Activated T-cell treated with anti-CD3 and anti-CD28 coated beads for 4 hours (primary cell): ENCODE measurements at places on chromosomes 11 and 22.

DNA sequence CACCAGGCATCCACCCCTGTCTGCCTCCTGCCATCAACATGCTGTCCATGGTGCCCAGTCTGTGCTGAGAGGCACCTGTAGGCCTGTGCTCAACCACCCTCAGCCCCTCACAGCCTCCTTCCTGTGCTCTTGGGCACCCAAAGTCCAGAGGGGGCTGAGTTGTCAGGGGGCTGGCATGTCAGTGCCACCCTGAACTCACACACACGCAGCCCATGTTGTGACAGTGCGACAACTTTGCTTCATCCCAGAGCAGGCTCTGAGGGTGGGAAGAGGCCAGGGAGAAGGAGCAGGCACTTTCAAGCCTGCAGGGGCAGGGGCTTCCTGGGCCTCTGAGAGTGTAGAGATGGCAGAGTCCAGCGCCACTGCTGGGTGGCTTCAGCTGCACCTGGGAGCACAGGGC is 491.0 kb downstream of the TMEM135 start:
- DNase-seq, result no peak

DNA sequence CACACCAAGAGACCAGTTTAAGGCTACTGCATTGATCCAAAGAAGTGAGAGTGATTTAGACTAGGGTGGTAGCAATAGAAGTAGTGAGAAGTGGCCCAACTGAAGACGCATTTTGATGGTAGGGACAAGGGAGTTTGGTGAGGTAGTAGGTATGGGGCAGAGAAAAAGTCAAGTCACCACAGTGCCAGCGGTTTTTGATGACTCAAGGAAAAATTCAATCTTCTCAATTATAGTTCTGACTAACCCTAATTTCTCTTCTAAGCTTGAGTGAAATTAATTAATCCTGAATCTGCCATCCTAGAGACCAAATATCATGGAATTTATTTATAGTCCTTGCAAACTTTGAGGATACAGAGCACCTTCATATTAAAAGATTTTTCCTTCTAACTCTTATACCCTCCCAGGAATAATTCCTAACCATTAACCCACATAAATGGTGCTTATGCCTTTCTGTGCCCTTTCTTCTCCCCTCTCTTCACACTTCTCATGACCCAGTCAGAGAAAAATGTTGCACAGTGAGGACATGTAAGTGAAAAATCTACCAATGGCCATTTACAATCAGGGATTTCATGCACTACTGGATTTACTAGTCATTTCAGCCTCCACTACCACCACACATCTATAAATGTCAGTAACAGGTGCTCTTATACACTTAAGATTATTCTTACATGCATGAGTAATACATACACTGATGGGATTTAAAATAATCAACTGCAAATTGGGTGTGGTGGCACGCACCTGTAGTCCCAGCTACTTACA is 45.9 kb upstream of the ARHGAP32 start:
- DNase-seq, result no peak

DNA sequence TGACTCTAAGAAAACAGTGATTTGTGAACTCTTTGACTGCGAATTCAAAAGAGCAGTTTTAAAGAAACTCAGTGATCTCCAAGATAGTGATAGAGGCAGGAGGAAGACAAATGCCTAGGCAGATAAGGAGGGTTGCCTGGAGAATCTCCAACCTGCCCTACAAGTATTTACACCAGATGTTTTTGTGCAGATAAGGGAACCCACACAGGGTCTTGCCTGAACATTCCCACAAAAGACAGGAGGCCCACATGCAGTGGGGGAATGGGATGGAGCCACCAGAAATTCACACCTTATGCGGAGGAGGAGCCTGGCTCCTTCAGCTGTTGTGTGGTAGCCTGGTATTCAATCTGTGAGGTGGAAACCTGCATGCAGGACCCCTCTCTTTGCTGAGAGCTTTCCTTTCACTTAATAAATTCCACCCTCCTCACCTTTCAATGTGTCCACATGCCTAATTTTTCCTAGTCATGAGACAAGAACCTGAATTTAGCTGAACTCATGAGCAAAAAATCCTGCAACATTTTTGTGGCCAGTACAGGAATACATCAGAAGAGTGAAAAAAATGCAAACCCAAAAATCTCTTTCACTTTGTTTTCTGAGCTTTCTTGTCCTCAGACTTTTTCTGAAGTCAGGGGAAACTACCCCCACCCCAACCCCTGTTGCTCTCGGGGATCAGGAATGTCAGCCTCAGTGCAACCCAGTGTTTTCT is 8.1 kb upstream of the GLYAT start:
- DNase-seq, result no peak

- DNase-seq, result no peak
Measured at GRCh38 chr22:31278151-31278621, 14.1 kb downstream of the PIK3IP1 start.

GRCh38 chr22:23315341-23315917 is 135.1 kb downstream of the BCR start:
- peak; percentile 28 for DNase-seq

DNA sequence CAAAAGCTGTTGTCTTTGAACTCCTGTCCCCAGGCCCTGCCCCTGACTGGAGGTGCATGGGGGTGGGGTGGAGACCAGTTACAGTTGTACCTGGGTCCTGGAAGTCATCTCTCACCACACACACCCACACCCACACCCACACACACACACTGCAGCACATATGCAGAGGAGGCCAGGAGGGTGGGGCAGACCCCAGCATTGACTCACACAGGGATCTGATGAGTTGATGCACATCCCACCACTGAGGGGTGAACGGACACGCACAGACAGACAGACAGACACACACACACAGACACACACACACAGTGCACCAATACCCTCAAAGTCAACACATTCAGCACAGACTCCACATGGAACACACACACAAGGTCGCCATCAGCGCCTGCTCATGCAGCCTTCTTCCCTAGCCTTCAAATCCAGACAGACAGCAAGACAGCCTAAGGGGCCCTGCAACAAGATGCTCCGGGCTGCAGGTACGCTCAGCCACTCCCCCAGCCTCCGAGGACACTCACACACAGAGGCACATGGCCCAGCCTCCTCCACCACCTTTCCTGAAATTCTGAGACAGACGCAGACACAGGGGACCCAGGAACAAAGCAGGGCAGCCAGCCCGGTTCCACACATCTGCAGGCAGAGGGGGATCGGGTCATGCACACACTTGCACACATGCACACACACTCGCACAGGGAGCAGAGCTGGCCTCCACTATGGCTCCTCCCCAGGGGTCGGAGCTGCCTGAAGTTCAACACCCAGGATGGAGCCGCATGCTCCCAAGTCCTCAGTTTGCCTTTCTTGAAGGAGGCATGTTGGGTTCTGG is 26.5 kb downstream of the SYT7 start:
- peak; percentile 61 for DNase-seq

- no peak for DNase-seq
Measured at GRCh38 chr22:17074648-17075002, 10.2 kb upstream of the IL17RA start.

GRCh38 chr11:117121176-117121575 is 22.9 kb upstream of the PAFAH1B2 start:
- no peak for DNase-seq

DNA sequence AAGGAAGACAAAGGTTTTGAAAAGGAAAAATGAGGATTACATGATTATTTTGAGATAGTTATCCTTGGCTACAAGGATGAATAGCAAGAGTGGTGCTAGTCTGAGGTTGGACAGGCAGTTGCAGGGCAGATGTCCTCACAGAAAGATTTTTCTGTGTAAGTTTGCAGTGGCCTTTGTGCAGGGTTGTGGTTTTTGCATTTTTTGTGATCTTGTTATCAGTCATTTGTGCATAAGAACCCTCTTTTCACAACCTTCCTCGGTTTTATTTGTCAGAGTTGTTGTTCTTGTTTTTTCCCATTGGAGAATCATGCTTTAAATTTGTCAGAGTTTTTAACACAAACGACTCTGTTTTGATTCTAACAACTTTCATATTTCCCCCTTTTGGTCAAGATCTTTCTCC is 1.4 kb downstream of the CCDC134 start:
- DNase-seq, result no peak

- DNase-seq, result no peak
Measured at GRCh38 chr22:48224332-48224731, 1461.9 kb downstream of the TBC1D22A start.

- DNase-seq, result no peak
Measured at GRCh38 chr11:33944345-33944692, 52.4 kb upstream of the LMO2 start.

GRCh38 chr11:130897262-130898182 is 18.8 kb downstream of the SNX19 start:
- DNase-seq, result no peak

DNA sequence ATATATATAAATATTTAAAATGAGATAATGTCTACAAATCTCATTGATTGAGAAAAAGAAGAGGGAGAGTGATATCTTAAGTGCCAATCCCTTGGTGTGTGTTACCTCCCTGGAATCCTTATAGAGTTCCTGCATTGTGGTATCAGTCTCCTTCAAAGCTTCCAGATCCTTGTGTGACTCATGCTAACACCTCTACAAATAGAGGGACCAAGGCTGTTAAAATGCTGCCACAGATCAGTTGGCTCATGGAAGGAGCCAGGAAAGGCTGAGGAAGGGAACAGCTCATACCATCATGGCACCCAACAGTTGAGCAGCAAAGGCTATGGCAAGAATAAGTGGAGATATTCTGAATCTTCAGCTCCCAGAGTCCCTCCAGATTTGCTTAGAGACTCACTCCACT is 163.6 kb upstream of the ISX start:
- no peak for DNase-seq

GRCh38 chr11:63826471-63827190 is 12.3 kb upstream of the MARK2 start:
- DNase-seq, result no peak

DNA sequence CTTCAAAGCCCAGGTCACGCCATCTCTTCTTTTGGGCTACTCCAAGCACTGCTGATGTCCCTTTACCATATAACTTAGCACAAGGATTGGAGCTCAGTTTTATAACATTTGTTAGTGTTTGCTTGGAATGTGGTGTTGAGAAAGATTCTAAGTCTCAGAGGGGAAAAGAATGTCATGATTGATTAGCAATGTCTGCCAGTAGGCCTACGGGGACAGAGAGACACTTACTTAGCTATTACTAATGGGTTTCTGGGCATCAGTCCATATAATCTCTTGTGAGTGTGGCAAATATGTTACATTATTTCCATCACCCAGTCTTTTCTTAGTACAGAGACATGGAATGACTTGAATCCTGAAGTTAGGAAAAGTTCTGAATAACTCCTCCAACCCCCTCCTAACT is 75.4 kb upstream of the FSHB start:
- no peak for DNase-seq

- no peak for DNase-seq
Measured at GRCh38 chr22:47158457-47158856, 396.0 kb downstream of the TBC1D22A start.

DNA sequence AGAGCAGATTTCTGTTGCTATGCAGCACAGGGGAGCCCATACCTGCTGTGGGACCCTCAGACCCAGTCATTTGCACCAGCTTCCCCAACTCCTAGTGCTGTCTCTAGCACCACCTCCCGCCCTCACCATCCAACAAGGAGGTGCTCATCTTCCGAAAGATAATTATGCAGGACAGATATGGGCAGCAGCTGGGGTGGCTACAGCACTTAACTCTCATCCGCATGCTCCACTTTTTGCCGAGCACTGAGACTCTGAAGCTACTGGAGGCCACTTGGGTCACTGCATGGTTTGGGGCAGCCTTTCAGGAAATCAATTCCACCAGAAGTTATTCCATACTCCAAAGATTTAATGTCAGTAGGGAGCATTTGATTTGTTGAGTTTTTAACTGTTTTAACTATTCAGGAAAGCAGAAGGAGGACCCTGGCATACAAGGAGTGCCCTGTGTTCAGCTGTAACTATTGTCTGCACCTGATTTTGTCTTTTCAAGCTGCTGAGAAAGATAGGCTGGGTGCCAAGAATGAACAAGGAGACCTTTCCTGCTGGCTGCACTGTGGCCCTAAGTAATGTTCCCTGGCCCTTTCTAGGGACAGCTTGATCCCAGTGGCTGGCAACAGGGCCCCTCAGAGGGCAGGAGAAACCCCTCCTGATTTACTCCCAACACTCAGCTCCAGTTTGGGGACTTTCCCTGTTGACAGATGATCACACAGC is 67.3 kb upstream of the CSNK2A3 start:
- DNase-seq, result no peak

DNA sequence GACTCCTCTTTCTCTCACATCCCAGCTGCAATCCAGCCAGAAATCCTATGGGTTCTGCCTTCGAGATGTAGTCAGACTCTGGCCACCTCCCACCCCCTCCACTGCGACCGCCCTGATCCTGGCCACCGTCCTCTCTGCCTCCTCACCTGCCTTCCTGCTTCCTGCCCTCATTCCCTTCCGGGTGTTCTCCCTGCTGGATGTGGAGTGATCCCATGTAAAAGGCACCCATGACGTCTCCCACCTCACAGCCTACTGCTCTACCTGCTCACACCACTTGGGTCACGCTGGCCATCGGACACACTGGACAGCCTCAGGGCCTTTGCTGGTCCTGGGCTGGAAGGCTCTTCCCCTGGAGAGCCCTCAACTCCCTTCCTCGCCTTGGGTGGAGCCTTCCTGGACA is 33.7 kb upstream of the CD5 start:
- DNase-seq, result no peak

GRCh38 chr11:1372660-1373059 is 17.1 kb upstream of the BRSK2 start:
- no peak for DNase-seq

DNA sequence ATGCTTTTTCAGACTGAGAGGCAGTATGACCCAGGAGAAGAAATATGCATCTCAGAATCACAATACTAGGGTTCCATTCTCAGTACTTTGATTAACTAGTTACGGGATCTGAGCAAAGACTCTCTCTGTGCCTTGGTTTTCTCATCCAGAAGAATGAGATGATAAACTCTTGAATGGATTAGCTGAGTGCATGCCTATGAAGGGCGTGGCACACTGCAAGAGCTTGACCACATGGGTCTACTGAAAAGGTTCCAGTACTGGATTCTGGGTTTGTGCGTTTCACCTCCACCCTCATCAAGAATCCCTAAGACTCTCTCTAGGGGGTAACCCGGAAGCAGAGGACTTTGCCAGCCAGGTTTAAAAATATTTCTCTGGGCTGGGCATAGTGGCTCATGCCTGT is 25.6 kb downstream of the PGA5 start:
- DNase-seq, result no peak

- no peak for DNase-seq
Measured at GRCh38 chr22:27882507-27883290, 36.4 kb downstream of the PITPNB start.

DNA sequence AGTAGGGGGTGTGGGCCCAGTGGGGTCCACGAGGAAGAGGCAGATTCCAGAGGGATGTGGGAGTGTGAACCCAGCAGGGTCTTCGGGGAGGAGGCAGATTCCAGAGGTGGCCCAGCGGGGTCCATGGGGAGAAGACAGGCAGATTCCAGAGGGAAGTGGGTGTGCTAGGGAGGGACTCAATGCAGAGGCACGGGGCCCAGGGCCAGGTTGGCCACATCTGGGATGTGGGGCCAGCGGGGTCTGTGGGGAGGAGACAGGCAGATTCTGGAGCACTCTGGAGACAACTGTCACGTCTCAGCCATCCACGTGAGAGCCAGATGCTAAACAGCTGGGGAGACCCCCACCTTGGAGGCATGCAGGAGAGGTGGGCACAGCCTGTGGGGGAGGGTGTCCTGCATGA is 582.6 kb downstream of the TBC1D22A start:
- no peak for DNase-seq
